Pulmonary artery endothelial cell (primary cell): ENCODE measurements at places on chromosomes 2 and 18.

DNA sequence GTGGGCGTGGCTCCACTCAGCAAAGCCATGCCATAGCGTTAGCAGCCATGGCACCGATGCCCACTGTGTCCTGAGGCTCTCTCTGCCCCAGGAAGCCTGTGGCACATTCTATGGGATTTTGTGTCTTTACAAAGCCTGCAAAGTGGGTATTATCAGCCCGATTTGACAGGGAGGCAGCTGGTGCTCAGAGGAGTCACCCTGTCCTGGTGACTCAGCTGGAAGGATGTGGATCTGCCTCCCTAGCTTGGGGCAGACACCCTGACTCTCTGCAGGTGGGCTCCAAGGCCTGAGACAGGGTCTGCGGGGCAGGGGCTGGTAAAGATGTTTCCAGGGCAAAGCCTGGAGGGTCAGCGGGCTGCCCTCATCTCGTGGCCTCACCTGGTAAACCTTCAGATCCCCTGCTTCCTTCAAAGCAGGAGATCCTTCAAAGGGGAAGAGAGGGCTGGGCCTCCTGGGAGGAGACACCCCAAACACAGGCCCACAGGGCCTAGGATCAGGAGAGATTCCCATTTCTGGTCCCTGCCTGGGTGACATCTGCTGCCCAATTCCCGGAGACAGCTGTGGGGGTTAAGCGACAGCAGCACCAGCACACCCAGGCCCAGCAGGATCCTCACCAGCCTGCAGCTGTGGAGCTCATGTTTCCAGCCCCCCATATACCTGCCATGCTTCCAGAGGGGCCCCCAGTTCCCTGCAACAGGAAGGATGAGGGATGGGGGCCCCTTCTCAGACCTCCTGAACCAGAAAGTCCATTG lies 3.0 kb upstream of the ASB1 start:
- DNase-seq = no peak

GRCh38 chr2:38095079-38095995 lies 19.4 kb upstream of the CYP1B1 start:
- no peak for DNase-seq

DNA sequence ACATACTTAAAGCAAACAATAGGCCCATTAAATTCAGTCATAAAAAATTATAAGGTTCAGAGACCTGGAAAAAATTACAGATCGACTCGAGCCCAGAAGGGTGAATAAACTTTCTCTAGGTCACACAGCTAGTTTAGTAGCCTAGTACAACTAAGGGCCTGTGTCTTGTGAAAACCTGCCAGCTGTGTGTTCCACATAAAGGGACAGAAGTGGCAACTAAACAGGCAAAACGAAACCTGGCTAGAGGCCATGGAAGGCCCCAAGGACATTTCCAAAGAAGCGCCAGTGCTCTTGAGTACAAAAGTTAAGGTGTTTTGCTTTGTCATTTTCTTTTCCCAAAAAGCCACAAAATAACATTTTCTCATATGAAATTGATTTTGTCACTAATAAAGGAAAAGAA lies 164.9 kb downstream of the L3MBTL4 start:
- no peak for DNase-seq

GRCh38 chr2:174356347-174356746 lies 21.6 kb downstream of the SP9 start:
- no peak for DNase-seq

DNA sequence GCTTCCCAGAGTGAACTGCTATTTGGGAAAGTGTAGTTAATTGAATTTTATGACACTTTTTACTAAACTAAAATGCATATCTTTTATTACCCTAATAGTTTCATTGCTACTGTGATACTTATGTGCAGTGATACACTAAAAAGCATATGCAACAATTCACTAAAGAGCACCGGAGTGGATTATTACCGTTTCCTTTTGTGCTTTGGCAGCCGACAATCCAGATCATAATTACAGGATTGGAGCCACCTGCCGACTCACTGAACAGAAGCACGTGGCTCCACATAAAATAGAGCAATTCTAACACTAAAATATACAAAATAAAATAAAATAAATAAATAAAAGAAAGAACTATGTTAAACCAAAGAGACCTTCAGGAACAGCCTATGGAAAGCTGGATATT lies 583.4 kb downstream of the NRXN1 start:
- DNase-seq = no peak

DNA sequence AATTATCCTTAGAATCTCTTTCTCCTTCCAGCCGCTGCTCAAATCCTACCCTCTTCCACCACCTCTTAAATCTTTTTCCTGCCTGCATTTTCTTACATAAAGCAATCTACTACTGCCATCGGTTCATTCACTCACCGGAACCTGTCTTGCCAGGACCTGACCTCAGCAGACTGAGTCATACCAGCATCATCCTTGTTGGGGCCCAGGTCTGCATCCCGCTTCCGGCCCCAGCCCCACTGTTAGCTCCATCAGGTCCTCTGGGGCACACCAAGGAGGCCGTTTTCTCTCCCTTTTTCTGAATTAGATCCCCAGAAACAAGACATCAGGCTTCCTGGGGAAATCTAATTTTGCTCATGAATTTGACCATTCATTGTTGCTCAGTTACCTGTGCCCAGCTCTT lies 42.7 kb upstream of the TGFA start:
- DNase-seq = no peak

DNA sequence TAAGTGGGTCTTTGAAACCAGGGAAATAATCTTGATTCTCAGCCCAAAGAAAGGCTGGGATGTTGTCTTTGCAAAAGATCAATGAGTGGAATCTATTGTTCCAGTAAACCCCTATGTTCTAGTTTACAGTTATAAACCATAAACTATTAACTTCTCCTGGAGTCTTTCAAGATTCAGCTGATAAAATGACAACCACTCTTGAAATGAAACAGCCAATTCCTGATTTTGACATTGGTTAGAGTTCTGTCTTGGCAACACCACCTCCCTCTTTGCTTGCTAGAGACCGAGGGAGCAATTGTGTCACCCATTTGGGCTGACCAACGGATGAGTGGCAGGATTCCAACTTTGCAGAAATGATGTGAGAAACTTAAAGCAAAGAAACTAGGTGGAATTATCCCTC lies 746.9 kb downstream of the SLC4A3 start:
- DNase-seq = no peak

- no peak for DNase-seq
These were observed 15.2 kb downstream of the TSPYL6 start for GRCh38 chr2:54240515-54241469.

GRCh38 chr2:134217351-134217750 lies 36.5 kb upstream of the MGAT5 start:
- no peak for DNase-seq

- no peak for DNase-seq
These were observed 46.3 kb downstream of the CDC42EP3 start for GRCh38 chr2:37625156-37625555.

- DNase-seq = no peak
These were observed 20.4 kb upstream of the PTMA start for GRCh38 chr2:231687961-231688360.

- DNase-seq = no peak
These were observed 14.4 kb downstream of the CTIF start for GRCh38 chr18:48553236-48553635.

GRCh38 chr2:159550231-159550630 lies 66.1 kb downstream of the BAZ2B start:
- no peak for DNase-seq

- no peak for DNase-seq
These were observed 182.3 kb upstream of the PGAP1 start for GRCh38 chr2:197108758-197109157.

GRCh38 chr18:31684279-31685096 lies at the start of gene B4GALT6:
TSS of gene B4GALT6 (minus strand) at chr18:31684581. CDS start at chr18:31684426, 155 bp downstream.
- no peak for DNase-seq

DNA sequence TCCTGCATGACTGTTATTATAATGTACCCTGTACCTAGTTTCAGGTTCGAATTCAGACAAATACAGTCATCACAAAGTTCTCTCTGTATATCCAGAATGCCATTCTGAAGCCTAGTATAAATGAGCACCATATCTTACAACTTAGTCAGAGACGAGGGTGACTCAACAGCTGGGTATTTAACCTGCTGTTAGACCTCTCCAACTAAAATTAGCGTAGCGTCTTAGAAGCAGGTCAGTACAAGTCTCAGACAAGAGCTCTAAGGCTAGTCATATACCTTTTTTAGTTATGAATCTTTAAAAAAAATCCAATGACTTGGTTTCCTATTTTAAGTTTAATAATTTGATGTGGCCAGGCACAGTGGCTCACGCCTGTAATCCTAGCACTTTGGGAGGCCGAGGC lies 74.1 kb downstream of the CABYR start:
- no peak for DNase-seq

DNA sequence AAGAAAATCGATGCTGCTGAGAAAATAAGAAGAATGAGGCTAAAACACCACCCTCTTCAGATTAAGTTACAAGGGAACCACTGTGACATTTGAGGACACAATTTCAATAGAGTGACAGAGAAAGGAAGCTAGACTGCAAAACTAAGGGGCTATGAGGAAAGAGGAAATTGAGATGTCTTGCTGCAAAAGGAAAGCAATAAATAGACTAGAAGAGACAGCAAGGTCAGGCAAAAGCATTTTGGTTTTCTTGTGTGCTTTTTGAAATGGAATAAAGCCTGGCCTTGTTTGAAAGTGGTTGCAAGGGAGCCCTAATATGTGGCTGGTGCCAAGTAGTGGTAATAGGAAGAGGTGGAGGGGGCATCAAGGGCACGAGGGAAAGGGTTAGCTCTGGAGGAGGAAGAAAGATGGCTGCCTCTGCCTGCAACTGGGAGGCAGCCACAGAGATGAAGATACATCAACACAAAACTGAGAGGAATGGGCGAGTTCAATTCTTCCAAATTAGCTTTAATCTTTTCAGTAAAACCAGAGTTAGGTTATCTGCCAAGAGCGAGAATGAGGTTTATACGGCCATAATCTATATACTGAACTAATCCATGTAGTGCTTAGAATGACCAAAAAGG lies 1.2 kb upstream of the MRO start:
- DNase-seq = no peak

DNA sequence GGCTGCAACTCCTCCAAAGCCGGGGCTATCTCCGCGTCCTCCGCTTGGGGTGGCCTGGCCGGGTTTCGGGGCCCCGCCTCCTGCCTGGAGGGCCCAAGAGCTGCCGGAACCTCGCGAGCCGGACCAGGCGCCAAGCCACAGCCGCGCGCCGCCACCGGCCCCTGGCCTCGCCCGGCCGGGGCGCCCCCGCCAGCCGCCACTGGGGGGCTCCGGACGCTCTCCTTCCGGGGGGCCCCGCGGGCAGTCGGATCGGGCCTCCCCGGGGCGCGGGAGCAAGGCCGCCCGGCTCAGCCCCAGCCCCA lies 17.4 kb upstream of the HAAO start:
- no peak for DNase-seq

DNA sequence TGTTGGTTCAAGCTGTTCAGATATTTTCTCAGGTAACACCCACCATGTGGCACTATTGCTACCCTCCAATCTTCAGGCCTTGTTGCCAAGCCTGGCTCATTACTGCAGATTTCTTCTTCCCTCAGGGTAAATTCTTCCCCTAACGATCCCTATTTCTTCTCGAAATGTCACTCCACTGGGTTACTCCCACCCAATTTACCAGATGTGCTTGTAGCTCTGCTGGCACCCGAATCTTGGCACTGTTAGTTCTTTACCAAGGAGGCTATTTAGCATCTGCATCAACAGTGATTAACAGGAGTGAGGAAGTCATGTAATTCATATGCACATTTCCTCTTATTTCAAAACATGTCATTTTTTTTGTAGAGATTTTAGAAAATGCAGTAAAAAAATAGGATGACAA lies 217.1 kb upstream of the CYRIA start:
- no peak for DNase-seq

GRCh38 chr2:191786694-191787093 lies 60.2 kb downstream of the CAVIN2 start:
- no peak for DNase-seq

GRCh38 chr2:225100856-225101294 lies 58.6 kb upstream of the DOCK10 start:
- DNase-seq = peak; percentile 27

DNA sequence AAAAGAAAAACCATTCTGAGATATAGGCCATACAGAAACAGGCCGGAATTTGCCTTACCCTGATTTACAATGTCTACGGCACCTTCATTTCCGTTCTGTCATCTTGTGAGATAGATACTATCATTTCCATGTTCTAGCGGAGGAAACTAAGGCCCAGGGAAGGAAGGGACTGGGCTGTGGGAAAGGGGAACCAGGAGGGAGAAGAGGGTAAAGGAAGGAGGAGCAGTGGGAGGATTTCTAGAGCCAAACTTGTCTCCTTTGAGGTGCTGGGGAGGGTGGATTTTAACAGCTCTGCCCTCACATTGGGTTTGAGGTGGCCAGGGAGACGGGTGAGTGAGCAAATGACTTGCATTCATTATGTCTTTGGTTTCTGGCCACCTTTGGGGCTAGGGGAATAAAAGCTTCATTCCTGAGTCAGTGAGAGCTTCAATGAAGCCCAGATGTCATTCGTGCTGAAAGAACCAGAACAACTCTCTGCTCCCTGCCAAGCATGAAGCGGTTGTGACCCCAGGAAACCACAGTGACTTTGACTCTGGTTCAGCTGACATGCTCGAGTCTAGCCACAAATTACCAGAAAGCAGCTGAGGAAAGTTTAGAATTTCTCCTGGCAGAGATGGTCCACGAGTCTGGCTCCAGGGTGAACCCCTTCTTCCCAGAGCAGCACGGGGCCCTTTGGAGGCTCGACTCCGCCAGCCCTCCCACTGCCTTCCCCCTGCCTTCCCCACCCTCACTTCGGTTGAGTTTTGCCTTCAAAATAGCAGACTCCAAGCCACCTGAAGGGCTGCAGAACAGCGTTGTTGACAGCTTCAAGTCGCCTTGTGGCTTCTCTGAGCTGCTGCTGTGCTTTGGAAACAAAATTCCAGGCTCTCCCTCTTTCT lies 3.8 kb downstream of the ACTG2 start:
- DNase-seq = no peak

- no peak for DNase-seq
These were observed 25.9 kb downstream of the GCG start for GRCh38 chr2:162126111-162126519.

GRCh38 chr2:231455222-231455621 lies 9.1 kb downstream of the NCL start:
- DNase-seq = no peak

- DNase-seq = no peak
These were observed 51.8 kb upstream of the STAT1 start for GRCh38 chr2:191065785-191066184.

DNA sequence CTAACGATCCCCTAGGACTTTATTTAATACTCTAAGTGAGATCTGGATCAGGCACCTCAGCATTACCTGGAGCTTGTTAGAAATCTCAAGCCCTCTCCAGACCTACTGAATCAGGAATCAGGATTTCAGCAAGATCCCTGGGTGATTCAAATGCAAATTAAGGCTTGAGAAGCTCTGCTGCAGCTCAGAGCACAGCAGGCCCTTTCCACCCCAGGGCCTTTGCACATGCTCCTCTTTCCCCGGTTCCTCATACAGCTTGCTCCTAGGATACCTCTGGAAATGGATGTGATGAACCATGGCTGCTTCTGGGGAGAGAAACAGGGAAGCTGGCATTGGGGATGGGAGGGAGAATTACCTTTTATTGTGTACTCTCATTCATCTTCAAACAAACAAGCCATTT lies 40.3 kb upstream of the MGAT4A start:
- DNase-seq = no peak

- DNase-seq = no peak
These were observed 79.4 kb upstream of the FOSL2 start for GRCh38 chr2:28313220-28313784.

GRCh38 chr2:99975386-99975785 lies 167.0 kb downstream of the AFF3 start:
- DNase-seq = no peak

GRCh38 chr2:149050188-149050587 lies 11.7 kb downstream of the LYPD6B start:
- DNase-seq = no peak
